ENCODE measurements at places on chromosomes 1 and 21.

- DNase-seq, result no peak
Observed at GRCh38 chr21:31287201-31287600, 56.9 kb downstream of the TIAM1 start.

DNA sequence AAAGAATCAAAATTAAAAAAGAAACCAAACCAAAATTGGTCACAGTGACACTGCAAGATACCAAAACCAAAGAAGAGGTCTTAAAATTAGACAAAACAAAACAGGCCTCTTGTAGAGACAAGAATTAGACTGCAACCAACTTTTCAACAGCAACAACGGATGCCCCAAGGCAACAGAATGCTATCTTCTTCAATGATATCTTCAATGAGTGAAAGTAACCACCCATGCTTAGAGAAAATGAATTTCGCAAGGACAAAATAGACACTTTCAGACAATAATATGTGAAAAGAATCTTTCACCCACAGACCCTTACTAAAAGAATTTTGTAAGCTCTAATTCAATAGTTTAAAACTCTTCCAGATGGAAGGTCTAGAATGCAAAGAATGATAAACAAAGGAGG, 41.7 kb downstream of the USP48 start:
- DNase-seq, result no peak

DNA sequence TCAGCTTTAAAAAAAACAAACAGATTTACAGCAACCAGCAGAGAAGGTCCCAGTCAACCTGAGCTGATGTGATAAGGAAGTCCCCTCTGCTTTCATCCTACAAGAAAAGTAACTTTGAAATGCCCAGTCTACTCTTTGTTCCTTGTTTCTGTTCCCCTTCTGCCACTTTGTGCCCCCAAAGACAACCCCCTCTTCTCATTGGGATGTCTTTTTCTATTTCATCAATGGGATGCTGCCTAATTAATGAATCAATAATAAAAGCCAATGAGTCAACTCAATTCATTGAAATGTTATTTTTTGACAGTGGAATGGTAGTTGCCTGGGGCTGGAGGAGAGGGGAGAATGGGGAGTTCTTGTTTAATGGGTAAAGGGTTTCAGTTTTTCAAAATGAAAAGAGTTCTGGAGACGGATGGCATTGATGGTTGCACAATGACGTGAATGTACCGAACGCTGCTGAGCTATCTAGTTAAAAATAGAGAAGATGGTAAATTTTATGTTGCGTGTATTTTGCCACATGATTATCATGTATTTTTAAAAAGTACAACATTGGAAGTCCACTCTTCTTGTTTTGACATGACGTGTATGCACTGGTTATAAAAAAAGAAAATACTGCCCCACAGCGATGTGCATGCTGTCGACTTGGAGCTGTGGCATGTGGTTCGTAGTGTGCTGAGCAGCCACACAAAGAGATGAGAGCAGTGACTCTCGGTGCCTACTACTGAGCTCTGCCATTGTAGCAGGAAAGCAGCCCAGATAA, 22.4 kb upstream of the PADI2 start:
- DNase-seq, result no peak

GRCh38 chr21:44829507-44830092, 11.7 kb upstream of the SUMO3 start:
- no peak for DNase-seq

DNA sequence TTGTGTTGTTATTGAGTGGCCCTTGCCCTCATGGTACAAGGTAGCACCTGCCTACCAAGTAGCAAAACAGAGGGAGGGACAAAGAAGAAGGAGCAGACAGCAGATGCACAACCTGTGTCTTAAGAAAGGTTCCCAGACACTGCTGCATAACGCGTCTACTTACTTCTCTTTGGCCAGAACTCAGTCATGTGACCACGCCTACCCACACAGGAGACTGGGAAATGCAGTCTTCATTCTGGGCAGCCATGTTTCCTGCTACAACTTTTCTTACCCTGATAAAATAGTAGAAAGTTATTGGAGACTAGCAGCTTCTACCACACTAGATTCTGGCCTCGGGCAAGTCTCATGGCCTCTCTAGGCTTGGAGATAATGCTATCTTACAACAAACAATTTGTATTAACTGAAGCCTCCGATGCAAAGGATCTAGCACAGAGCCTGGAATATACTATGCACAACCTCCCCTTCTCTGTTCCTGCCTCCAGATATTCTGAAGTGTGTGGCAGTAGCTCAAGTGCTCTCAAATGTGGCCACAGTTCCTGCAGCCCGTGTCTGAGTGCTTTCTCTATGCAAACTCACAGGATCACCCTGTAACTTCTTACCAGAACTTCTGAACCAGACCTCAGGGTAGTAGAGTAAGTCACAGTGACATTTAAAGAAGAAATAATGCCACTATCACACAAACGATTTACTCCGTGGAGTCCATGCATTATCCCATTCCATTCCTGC, 34.1 kb upstream of the BTG2 start:
- no peak for DNase-seq

DNA sequence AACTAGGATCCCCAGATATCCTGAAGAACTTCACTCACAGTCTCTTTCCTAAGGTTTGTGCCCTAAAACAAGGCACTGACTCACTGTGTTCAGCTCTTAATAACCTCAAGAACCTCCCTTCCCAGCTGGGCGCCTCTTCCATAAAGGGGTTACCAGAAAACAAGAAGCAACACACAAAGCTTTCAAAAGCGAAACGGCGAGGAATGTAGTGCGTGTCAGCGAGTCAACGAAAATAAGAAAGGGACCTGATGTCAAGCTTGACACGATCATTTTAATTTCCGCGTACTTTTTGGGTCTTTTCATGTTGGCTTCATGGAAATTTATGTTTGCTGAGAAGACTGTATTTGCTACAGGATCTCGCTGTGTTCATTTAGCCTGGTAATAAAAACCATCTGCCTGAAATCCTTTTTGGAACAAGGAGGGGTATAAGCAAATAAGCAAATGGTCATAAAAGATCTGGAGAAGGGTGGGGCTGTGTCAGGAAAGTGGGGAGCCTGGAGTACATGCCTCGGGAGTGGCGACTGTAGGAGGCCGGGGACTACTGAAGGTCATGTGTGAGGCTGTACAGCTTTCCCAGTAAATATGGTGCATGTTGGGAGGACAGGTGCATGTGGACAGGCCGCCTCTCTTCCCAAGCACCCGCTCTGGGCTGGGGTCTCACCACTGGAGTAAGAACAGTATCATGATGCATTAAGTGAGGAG, 11.4 kb upstream of the CLDN14 start:
- DNase-seq, result no peak

GRCh38 chr1:206834711-206835110, 30.7 kb upstream of the IL20 start:
- DNase-seq, result no peak

GRCh38 chr1:12113433-12114339, 50.6 kb downstream of the TNFRSF8 start:
- DNase-seq, result no peak

DNA sequence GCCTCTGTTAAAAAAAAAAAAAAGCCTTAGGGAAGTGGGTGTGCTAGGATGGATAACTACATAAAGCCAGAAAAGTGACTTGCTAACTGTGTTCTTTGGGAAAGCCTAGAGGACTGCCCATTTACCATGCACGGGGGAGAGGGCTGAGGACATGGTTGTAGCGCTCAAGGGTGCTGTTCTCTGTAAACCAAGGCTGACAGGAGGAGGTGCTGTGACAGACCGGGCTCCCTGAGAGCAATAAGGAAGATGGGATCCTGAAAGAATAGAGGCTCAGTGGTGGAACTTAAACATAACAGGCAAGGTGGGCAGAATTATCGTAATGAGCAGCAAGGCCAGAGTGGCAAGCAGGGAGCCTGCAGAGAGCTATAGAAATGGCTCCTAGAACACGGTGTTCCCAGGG, 98.5 kb upstream of the DISP3 start:
- DNase-seq, result no peak

GRCh38 chr1:116572771-116573430, 2.1 kb upstream of the CD58 start:
- DNase-seq, result no peak

- no peak for DNase-seq
Observed at GRCh38 chr1:244962130-244962529, 97.8 kb upstream of the HNRNPU start.

- DNase-seq, result no peak
Observed at GRCh38 chr1:81226603-81226928, 574.2 kb upstream of the ADGRL2 start.

DNA sequence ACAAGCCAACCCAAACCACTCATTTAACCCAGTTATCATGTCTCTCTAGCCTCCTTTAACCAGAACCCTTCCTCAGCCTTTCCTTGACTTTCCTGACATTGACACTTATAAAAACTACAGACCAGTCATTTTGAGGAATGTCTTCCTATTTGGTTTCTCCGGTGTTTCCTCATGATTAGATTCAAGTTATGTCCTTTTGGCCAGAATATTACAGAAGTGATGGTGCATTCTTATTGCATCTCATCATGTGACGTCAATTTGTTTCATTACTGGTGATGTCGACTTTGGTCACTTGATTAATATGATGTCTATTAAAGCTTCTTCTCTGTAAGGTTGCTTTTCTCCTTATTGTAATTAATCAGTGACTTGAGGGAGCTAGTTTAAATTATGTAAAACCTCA, 6.1 kb upstream of the RCSD1 start:
- DNase-seq, result no peak

DNA sequence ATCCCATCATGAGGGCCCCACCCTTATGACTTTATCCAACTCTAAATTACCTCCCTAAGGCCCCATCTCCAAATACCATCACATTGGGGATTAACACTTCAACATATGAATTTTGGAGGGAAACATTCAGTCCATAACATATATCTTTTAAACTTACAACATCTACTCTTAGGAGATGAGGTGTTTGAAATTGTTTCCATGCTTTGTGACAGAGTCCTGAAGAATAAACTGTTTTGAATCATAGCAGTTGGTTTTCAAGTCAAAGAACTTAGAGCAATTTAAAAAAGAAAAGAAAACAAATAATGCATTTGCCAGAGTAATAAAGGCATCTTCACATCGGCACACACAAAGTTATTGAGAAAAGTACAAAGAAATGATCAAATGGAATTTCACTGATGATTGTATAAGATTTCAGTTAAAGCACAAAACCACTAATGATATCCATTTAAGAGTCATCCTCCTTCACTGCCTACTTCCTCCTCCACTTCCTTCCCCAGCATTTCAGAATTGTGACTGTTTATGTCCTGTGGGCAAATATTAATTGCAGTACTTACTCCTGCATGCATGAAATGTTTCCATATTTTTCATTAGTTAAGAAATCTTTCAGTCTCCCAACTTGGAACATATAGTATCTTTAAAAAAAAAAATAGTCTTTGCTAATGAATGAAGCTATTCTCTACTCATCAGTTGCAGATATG, 202.0 kb downstream of the LRRC40 start:
- DNase-seq, result no peak

DNA sequence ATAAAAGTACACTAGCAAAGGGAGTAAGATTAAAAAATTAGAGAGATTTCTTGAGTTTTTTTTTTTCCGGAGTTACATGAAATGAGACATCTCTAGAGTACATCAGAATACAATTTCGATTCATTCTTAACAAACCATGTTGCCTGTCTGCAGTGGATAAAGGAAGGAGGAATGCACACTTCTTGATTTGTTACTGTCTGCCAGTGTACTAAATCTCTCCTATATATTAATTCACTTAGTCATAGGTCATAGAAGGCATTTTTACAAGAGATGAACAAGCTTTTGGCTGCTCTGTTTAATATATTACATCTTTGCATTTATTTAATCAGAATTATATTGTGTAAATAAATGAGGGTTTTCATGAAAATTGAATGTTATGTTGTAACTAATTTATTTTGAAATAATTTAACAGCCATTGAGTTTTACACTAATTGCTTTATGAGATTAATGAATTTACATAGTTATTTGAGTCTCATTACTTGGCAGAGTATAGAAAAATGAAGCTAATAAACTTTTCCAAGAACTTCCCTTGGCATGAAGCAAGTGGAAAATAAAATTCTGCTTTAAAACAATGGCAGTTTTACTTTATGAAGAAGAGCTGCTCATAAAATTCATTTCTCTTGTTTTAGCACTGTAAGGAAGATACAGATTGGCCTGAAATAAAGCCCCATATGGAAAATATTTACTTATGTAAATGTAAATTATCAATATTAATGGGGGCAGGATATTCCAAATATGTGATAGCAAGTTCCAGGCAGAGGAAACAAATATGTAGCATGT, 1284.7 kb downstream of the BRINP3 start:
- no peak for DNase-seq

- DNase-seq, result no peak
Observed at GRCh38 chr1:6727535-6727934, 25.9 kb upstream of the DNAJC11 start.

- no peak for DNase-seq
Observed at GRCh38 chr1:87786861-87787545, 458.3 kb downstream of the LMO4 start.

GRCh38 chr1:22132517-22133235, 10.2 kb downstream of the WNT4 start:
- DNase-seq, result no peak

GRCh38 chr1:92940541-92940940, 20.7 kb downstream of the DIPK1A start:
- no peak for DNase-seq

GRCh38 chr1:220409771-220410595, 118.0 kb upstream of the MARK1 start:
- no peak for DNase-seq

GRCh38 chr1:32195972-32196823, 4.2 kb upstream of the CCDC28B start:
- DNase-seq, result no peak

DNA sequence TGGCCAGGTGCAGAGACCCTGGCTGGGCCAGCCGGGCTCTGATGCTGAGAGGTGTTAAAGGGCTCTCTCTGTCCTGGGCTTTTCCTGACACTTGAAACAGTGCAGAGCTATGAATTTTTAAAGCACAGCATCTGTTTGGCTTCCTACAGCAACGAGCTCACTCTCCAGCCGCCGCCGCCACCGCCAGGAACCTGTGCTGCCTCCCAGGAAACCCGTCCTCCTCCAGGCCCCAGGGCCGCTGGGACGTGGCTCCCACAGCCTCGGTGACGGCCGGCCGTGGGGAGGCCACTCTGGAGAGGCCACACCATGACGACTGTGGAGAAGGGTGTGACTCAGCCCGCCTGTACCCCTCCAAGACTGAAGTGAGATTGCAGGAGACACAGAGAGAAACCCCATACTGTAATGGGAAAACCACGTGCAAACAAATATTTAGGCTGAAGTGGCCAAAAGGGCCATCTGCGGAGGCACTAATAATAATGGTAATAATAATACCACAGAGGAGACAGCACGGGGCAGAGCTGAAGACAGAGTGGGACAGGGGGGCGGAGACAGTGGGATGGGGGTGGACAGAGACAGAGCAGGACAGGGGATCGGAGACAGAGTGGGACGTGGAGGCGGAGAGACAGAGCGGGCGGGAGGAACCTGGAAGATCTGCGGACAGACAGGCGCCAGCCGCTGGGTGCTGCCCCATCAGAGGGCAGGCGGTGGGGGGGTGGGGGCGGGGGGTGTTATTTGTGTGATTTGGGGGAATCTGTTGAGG, 139.2 kb downstream of the CASZ1 start:
- no peak for DNase-seq
